Hepatocyte (in vitro differentiated cells): ENCODE measurements at places on chromosomes 12 and 14. TPM values are rescaled to one million over a fixed set of nuclear protein-coding genes. Genes with fewer than 3 reads are reported as not detected.

The RASSF9 gene
- total RNA-seq, result 0.60 and 1.4 TPM in 2 replicates

The ANKRD33 gene
- not detected in 2 replicates for total RNA-seq

The FLRT2 gene
- 42.3 and 48.0 TPM in 2 replicates for total RNA-seq

The MTRFR gene
- 8.7 and 13.8 TPM in 2 replicates for total RNA-seq

GRCh38 chr12:26451763-26452162 lies 256.4 kb downstream of the SSPN start:
- no peak for DNase-seq

DNA sequence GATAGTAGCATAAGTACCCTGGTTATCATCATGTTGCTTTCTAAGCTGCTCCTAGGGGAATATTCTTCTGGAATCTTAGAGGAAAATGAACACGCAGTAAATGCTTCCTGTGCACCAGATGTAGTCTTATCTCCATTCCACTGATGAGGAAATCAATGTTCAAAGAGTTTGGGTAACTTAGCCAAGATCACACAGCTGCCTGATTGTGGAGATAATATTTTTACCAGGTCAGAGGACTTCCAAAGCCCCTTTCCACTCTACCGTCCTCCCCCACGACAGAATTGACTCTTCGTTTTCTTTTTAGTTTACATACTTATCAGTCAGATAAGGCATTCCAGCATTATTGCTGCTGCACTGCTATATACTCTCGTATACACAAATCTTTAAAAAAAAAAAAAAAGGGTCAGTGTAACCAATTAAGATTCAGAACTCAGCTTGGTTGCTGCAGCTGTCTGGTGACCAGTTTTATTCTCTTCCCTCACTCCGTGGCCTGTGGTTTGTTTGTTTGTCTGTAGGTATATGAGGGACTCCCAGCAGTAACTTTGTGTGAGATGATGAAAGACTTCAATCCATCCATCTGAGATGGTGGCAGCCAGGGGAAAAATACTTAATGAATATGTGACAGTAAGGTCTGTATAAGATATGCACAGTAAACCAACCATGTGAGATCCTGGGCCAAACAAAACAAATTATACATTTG lies 110.5 kb downstream of the TGFB3 start:
- peak; percentile 41 for DNase-seq

GRCh38 chr14:100532906-100533655 lies 54.1 kb downstream of the BEGAIN start:
- DNase-seq, result no peak

DNA sequence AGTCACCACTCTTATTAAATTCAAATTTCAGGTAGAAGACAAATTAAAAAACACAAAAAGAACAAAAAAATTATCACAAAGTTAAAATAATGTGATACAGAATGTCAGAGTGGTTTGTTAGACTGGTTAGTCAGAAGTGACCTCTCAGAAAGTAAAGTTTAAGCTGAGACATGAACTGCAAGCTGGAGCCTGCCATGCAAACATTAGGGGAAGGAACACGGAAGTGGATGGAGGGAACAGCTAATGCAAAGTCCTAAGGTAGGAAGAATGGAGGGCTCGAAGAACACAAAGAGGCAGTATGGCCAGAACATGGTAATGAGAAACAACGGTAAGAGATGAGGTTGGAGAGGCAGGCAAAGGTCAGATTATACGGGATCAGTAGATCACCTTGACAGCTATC lies 41.7 kb downstream of the WDHD1 start:
- DNase-seq, result no peak

GRCh38 chr14:23434488-23435222 lies 805 bp downstream of the MYH7 start:
- DNase-seq, result no peak

DNA sequence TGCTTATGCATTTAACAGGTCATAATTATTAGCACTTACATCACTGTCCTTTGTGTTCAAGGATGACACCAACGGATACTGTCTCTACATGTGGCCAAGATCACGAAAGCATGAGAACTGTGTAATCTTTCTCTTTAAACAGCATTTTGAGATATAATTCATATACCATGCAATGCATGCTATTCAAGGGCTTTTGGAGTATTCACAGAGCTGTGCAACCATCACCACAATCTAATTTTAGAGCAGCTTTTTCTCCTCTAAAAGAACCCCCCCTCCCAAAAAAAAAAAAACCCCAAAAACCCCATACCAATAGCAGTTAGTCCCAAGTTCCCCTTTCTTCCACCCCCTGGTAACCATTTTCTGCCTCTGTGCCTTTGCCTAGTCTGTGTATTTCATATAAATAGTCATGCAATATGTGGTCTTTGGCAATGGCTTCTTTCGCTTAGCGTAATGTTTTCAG lies 60.6 kb downstream of the SPRING1 start:
- DNase-seq, result no peak
